ENCODE measurements at places on chromosomes 1 and 21.

DNA sequence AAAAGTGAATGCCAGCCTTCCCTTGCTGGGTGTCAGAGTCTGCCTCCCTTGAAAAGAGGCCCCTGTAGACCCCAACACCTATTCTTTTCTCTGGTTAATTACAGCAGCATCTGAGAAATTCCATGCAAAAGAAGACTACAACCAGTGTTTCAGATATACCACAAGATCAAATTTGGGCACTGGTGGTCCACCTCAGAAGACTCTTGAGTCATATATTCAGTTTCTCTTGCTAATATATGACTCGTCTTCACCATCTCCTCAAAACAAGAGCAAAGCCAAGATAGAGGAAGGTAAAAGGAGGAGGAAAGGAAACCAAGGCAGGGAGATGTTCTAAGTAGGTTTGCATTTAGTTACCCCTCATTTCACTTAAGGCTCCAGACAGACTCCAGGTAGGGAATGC is 259.9 kb downstream of the ZNF648 start:
- no peak overlapping the region for H3K4me3 ChIP-seq
- DNase-seq = no peak
- H3K27me3 ChIP-seq = peaks cover 8% of the 10 kb centered on the region
- H3K27ac ChIP-seq = no peak overlapping the region

DNA sequence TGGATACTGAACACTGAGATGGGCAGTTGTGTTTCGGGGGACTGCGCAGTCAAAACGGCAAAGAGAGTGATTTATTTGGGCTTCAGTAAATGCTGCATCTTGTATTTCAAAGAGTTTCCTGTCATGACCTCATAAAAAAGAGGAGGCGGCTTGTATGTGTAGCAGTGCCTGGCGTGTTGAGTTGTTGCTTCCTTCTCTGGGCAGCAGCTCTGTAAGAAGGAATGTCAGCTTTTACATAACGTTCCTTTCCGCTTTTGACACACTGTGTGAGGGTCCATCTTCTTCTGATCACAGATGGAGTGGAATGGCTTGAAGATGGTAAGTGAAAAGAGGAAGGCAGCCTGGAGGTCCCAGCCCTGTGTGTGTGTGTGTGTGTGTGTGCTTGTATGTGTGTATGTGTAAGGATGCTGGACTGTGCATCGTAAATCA is 941 bp downstream of the ELAVL4 start:
- H3K4me1 ChIP-seq = peaks cover 42% of the 10 kb centered on the region
- DNase-seq = no peak
- no peak overlapping the region for H3K27ac ChIP-seq
- H3K36me3 ChIP-seq = no peaks in the 10 kb centered on the region
- H3K27me3 ChIP-seq = no peaks in the 10 kb centered on the region
- peak overlapping the region; percentile 58 for H3K4me3 ChIP-seq

- H3K27me3 ChIP-seq = no peaks in the 10 kb centered on the region
- H3K4me1 ChIP-seq = peaks cover 8% of the 10 kb centered on the region
- H3K4me3 ChIP-seq = no peak overlapping the region
- no peak for DNase-seq
Observed at GRCh38 chr1:81007024-81007423, 793.7 kb upstream of the ADGRL2 start.

DNA sequence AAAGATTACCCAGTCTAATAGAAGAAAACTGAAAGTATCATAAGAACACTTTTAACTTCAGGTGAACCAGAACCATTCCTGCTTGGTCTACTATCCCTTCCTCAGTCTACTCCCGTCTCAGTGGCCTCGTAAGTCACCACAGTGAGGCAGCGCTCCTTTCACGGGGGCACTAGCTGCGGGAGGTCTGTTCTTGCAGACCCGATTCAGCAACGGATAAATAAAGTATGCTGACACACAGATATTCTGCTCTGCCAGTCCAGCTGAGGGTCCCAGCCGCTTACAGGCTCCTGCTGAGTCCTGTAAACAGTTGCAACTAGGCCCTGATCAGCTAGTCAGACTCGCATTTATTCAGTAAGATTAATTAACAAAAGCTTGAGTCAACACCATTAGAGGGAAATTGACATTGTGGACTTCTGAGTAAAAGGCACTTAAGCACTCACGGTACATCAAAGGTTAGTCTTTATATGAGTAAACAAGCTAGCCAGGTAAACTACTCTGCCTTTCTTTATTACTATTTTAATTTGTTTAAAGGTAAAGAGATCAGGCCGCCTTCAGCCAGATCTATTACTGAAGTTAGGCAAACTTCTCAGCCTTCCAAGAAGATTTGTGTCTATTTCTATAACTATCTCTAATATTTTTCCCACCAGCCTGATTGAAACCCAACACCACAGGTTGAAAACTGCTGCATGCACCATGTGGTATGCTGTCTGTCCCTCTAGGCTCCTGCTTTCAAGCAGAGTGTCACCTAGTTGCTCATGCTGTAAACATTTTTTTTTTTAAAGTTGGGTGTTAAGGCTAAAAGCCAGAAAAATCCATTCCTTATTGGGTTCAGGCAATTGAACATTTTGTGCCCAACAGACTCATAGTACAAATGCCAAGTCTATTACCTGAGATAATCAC is 87.7 kb downstream of the INTS7 start:
- peak overlapping the region; percentile 89 for H3K27ac ChIP-seq
- H3K4me1 ChIP-seq = peaks cover 24% of the 10 kb centered on the region
- no peak for DNase-seq
- H3K27me3 ChIP-seq = no peaks in the 10 kb centered on the region
- no peak overlapping the region for H3K4me3 ChIP-seq

GRCh38 chr1:155859881-155860871 is 809 bp downstream of the SYT11 start:
- H3K4me3 ChIP-seq = no peak overlapping the region
- H3K27ac ChIP-seq = no peak overlapping the region
- no peak for DNase-seq
- peaks cover 9% of the 10 kb centered on the region for H3K4me1 ChIP-seq
- H3K27me3 ChIP-seq = peaks cover 22% of the 10 kb centered on the region

- H3K27me3 ChIP-seq = no peaks in the 10 kb centered on the region
- H3K4me1 ChIP-seq = peaks cover 19% of the 10 kb centered on the region
- no peak overlapping the region for H3K4me3 ChIP-seq
- peaks cover 6% of the 10 kb centered on the region for H3K36me3 ChIP-seq
- H3K27ac ChIP-seq = no peak overlapping the region
Observed at GRCh38 chr1:235051521-235051920, 77.1 kb downstream of the TOMM20 start.

DNA sequence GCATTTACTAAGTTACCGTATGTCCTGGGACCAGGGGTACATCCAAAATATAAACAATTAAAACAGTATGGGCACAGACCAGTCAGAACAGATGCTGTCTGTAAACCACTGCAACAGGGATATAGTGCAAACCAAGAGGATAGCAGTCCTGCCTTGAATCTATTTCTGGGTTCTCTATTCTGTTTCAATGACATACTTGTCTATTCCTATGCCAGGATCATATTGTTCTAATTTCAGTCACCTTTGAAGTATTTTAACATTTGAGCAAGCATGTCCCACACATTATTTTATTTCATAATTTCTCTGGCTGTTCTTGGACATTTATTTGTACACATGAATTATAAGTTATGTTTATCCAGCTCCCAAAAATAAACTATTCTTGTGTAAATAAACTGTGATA is 28.2 kb upstream of the SYDE2 start:
- H3K27me3 ChIP-seq = no peaks in the 10 kb centered on the region
- DNase-seq = no peak
- no peak overlapping the region for H3K27ac ChIP-seq
- H3K36me3 ChIP-seq = no peaks in the 10 kb centered on the region
- no peak overlapping the region for H3K4me3 ChIP-seq
- peaks cover 44% of the 10 kb centered on the region for H3K4me1 ChIP-seq

- no peaks in the 10 kb centered on the region for H3K36me3 ChIP-seq
- H3K27ac ChIP-seq = no peak overlapping the region
- H3K4me1 ChIP-seq = no peaks in the 10 kb centered on the region
- no peak for DNase-seq
- H3K4me3 ChIP-seq = no peak overlapping the region
Observed at GRCh38 chr1:41590331-41590730, 105.8 kb upstream of the EDN2 start.

GRCh38 chr1:207025146-207025880 is 7.2 kb downstream of the C1orf116 start:
- H3K27ac ChIP-seq = peak overlapping the region; percentile 45
- peak overlapping the region; percentile 1 for H3K4me3 ChIP-seq

GRCh38 chr1:173555651-173556305 is 47.1 kb downstream of the SLC9C2 start:
- H3K27ac ChIP-seq = no peak overlapping the region
- no peak overlapping the region for H3K4me3 ChIP-seq
- DNase-seq = no peak
- H3K4me1 ChIP-seq = no peaks in the 10 kb centered on the region

- H3K27ac ChIP-seq = no peak overlapping the region
- H3K36me3 ChIP-seq = no peaks in the 10 kb centered on the region
- H3K4me1 ChIP-seq = no peaks in the 10 kb centered on the region
Observed at GRCh38 chr1:88056881-88057280, 627.2 kb upstream of the PKN2 start.

GRCh38 chr1:152533327-152533938 is 19.2 kb downstream of the CRCT1 start:
- H3K27me3 ChIP-seq = no peaks in the 10 kb centered on the region
- H3K36me3 ChIP-seq = peaks cover 4% of the 10 kb centered on the region
- H3K4me1 ChIP-seq = no peaks in the 10 kb centered on the region
- no peak overlapping the region for H3K27ac ChIP-seq
- no peak for DNase-seq
- H3K4me3 ChIP-seq = no peak overlapping the region

DNA sequence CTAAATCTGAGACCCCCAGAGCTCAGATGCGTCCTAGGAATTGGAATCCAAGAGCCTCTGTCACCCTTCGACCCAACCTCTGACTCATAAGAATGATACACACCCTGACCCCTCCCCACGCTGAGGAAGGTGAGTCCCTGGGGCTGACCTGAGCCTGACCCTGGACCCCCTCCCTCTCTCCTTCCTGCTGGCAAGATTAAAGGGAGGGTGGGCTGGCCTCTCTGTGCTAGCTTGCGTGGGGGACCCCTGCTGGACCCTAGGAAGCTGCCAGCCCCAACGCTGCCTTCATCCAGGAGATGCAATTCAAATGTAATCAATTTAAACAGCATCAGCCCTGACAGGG is 627 bp downstream of the PLEKHA6 start:
- DNase-seq = no peak
- no peak overlapping the region for H3K4me3 ChIP-seq
- H3K4me1 ChIP-seq = peaks cover 38% of the 10 kb centered on the region
- no peaks in the 10 kb centered on the region for H3K36me3 ChIP-seq
- no peaks in the 10 kb centered on the region for H3K27me3 ChIP-seq
- no peak overlapping the region for H3K27ac ChIP-seq

DNA sequence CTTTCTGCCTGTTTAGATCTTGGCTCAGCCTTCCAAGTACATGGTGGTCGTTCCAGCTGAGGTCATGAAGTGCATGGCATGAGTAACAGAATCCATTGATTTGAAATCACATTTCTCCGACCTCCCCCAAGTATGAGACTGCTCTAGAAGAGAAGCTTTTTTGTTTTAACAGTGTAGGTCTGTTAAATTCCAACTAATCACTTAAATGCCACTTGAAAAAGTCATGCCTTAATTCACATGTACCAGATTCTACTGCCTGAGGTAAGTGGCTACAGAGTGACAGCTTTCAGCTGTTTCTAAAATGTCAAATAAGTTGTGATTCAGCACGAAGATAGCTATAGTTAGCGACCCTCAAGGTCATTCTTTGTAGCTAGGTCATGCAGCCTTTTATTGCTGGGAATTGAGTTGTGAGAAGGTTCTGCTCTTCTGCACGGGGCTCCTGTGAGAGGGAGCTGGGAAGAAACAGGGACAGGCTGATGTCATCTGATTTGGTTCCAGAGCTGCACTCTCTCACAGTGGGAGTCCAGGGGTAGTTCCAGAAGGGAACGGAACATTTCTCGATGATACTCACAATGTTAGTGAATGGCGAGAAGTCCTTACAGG is 112.7 kb downstream of the VPS13D start:
- peak overlapping the region; percentile 35 for H3K4me3 ChIP-seq
- peak overlapping the region; percentile 91 for H3K27ac ChIP-seq
- no peak for DNase-seq
- H3K27me3 ChIP-seq = no peaks in the 10 kb centered on the region
- peaks cover 69% of the 10 kb centered on the region for H3K4me1 ChIP-seq
- peaks cover 26% of the 10 kb centered on the region for H3K36me3 ChIP-seq

- no peak for DNase-seq
- peaks cover 11% of the 10 kb centered on the region for H3K27me3 ChIP-seq
- H3K4me3 ChIP-seq = no peak overlapping the region
- peaks cover 25% of the 10 kb centered on the region for H3K4me1 ChIP-seq
- H3K36me3 ChIP-seq = no peaks in the 10 kb centered on the region
Observed at GRCh38 chr1:93770640-93771039, 89.0 kb upstream of the BCAR3 start.

DNA sequence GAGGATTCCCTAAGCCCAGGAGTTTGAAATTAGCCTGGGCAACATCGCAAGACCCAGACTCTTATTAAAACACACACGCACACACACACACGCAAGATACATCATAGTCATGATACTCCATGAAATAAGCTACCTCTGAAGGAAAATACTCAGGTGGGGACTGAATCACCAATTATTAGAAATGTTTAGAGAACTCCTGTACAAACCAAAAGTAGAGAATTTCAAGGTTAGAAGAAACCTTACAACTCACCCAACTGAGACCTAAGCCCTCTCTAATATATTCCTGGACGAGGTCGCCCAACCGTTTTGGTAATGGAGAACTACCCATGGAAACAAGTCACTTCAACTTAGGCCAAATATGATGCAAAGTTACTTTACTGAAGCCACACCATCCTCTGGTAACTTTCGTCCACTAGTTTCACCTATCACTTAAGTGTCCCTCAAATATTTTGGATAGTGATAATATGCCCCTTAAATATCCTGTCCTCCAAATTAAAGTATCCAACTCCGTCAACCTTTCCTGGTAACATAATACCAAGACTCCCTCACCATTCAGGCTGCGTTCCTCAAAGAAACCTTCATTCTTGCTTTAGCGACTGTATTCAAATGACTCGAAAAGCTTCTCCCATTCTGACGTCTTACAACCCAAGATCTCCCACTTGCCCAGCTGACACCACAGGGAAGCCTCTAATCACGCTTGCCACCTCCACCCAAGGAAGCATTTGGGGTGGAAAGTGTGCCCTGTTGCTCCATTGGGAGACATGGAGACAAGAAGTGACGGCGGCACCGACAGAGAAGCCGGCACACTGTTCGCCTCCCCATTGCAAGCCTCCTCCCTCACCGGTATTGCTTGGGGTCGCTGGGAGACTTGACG is 856 bp downstream of the NRDC start:
- H3K36me3 ChIP-seq = no peaks in the 10 kb centered on the region
- peaks cover 18% of the 10 kb centered on the region for H3K4me1 ChIP-seq
- H3K27me3 ChIP-seq = peaks cover 7% of the 10 kb centered on the region
- no peak overlapping the region for H3K27ac ChIP-seq
- no peak overlapping the region for H3K4me3 ChIP-seq

DNA sequence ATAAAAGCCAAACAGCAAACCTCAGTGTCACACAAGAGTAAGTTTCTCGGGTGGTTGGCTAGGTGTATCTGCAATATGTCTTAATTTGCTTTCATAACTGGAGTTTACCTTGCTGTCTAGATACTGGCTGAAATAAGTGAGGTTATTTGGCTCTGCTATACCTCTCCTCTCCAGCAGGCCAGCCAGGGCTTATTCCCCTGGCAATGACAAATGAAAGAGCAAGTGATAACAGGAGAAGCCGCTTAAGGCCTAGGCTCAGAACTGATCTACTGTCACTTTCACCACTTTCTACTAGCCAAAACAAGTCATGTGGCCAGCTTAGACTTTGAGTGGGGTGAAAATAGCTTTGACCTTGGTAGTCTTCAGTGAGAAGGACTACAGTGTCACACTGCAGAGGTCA is 4.8 kb upstream of the RPE65 start:
- H3K4me3 ChIP-seq = no peak overlapping the region
- peaks cover 3% of the 10 kb centered on the region for H3K27me3 ChIP-seq
- no peak overlapping the region for H3K27ac ChIP-seq
- no peaks in the 10 kb centered on the region for H3K4me1 ChIP-seq
- DNase-seq = no peak
